ENCODE measurements at places on chromosomes 16 and 17.

- no peak for DNase-seq
Observed at GRCh38 chr17:79114458-79115301, 40.1 kb downstream of the ENGASE start.

- no peak for DNase-seq
Observed at GRCh38 chr16:14219983-14220382, 148.9 kb downstream of the MRTFB start.

DNA sequence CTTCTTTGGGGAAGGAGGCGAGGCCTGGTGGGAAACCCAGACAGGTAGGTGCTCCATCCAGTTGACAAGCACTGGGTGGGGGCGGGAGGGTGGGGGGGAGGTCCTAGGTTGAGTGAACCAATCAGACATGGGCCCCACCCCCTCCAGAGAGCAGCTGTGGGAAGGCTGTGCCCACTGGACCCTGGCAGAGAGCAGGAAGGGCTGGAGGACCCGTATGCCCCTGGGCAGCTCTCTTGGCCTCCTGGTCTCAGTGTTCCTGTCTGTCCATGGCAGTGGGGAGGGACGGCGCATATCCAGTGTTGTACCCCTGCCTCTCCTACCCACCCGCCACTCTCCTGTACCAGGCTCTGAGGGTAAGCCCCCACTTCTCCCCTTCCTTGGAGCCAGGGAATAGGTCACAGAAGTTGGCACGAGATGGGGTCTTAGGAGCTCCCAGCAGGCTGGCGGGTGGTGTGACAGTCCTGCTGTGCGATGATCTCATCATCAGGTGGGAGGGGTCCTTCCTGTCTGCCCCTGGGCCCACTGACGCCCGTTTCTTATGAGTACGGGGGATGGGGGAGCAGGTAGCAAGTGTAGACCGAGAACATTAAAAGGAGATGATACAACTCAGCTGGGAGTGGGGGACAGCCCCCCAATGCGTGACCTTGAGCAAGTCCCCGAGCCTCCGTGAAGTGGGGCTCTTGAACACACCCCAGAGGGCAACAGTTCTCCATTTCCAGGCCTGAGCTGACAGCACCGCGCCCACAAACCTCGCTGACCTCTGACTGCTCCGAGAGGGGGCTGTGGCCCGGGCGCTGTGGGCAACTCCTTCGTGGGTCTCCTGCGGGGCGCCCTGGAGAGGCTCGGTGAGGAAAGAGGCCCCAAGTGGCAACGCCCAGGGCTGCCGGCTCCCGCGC is 1.2 kb upstream of the ZFPM1 start:
- DNase-seq, result no peak

GRCh38 chr16:8572919-8573724 is 17.2 kb downstream of the TMEM114 start:
- no peak for DNase-seq

GRCh38 chr16:30567991-30568638 is 3.4 kb downstream of the ZNF688 start:
- no peak for DNase-seq

DNA sequence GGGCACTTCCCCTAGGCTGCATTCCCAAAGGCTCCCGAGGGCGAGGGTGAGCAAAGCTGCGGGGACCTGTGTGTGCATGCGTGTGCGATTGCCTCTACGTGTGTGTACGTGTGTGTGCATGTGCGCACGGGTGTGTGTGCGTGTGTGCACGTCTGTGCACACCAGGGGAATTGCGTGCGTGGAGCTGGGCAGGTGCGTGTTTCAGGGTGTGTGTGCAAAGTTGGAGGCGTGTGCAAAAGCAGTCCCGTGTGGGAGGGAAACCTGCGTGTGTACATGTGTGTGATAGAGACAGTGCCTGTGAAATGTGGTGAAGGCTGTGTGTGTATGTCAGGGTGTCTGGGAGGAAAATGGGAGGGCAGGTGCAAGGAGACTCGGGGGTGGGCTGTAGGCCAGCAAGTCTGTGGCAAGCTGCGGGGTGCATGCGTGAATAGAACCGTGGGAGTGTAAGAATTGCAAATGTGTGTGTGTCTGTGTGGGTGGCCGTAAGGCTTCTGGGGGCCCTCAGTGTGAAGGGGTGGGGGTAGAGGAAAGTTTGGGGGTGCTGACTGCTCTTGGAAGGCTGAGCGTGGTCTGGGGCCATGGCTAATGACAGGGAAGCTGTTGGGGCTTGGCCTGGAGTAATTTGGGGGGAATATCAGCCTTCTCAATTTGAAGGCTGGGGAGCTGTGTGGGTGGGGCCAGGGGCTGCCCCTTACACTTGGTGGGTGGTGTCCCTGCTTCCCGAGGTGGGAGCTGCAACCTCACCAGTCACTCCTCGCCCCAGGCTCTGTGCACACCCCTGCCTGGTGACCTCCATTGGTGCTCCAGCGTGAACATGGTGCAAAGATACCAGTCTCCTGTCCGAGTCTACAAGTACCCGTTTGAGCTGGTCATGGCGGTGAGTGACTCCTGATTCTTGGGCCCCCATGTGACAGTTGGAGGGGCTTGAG is 644 bp downstream of the SEC14L5 start:
- DNase-seq, result no peak

- DNase-seq, result no peak
Observed at GRCh38 chr17:57909551-57909950, 45.7 kb downstream of the CUEDC1 start.

DNA sequence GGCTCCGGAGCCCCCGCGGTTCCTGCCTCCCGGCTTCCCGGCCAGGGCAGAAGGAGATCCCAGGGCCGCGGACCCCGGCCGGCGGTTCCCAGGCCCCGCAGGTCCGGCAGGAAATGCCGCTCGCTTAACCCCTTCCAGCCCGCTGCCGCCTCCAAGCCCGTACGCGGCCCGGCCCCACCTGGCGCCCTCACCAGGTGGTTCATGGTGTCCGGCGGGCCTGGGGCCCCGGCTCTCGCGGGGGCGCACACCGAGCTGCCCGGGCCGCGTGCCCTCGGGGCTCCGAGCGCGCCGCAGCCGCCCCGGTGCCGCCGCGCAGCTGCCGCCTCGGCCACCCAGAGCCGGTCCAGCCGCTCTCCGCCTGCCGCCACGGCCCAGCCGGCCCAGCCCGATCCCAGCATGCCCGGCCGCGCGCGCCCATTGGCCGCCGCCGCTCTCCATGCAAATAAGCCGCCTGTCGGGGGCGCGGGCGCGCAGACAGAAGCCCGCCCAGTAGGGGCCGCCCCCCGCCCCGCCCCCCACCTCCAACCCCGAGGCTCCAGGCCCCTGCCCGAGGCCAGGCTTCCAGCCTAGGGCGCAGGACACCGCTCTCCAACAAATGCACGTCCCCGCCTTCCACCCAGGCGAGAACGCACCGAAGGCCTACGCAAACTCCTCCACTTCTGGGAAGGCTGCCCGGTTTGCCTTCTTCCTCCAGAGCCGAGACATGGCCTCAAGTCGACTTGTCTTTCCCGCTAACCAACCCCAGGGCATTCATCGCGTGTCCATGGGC is at the start of gene BCAR1:
BCAR1 (minus strand) TSS at position 345 of the 769 bp plus-strand sequence; CDS start at position 203, 142 bp downstream.
- DNase-seq, result peak; percentile 91

DNA sequence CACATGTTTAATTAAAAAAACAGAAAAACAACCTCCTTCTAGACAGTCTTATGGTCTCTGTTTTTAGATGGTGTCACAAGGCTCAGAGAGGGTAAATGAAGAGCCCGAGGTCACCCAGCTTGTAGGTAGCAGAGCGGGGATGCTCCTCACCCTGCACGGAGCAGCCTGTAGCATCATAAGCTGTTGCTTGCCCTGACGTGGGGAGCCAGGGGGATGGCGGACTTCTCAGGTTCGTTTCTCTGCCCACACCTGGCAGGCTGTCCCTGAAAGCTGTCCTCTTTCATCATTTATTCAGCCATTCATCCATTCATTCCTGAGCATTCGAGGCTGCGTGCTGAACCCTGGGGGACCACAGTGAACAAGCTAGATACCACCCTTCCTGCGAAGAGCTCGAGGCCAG is 75.7 kb upstream of the KSR1 start:
- no peak for DNase-seq

All from anterior cingulate cortex (tissue), 58 donors.